ENCODE measurements at places on chromosomes 5 and 9.

GRCh38 chr5:94524841-94525697 lies 93.3 kb downstream of the KIAA0825 start:
- peak; percentile 66 for DNase-seq

DNA sequence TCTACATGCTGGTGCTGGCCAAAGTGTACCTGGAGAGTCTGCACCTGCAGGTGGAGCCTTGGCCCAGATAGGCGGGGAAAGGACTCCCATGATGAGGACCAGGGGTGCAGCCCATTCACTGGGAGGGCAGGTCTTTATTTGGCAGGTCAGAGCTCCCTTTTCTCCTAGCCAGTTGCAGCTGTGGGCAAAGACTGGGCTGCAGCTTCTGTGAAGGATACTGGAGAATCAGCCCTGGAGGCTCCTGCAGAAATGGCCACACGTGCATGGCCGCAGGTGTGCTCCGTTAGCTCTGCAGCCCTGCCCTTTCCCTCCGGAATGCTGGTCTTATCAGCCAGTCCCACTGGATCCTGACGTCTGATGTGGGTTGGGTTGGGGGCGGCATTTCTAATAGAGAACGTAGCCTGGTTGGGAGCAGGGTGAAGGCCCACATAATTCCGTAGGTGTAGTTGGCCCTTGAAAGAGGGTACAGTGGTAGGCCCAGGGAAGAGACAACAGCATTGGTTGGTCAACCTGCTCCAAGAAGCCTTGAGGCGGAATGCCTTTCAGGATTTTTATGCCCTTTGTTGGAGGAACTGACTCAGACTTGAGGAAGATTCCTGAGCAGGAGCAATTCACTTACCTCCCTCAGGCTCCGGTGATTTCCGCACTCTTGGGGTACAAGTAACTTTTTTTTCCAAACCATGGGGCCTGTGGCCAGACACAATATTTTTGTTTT lies 22.0 kb upstream of the TIFAB start:
- DNase-seq = no peak

DNA sequence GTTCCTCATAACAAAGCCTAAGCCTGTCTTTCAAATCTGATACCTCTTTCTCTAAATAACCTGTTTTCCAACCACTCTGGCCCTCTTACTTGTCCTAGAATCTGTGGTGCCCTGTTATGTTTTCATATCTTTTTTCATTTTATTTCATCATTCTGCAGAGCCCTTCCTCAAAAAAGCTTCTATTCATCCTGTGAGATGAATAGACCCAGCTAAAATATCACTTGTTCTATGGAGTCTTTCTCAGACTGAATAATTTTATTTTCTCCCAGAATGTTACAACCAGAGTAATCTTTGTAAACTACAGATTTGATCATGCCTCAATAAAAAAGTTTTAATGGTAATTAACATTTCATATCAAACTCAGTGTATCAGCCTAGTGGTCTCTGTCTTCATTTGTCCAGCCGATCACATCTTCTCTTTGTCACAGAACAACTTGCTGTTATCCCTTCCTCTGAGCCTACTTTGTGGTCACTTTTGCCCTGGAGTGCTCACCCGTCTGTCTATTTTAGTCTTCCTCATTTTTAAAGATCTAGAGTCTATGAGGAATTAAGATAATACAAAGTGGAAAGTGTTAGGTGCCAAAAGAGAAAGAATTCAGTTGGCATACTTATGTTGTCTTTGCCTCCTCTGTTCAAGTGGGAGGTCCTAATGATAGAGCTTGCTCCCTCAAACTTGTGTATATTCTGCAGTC lies 77.8 kb downstream of the ZCCHC7 start:
- no peak for DNase-seq

GRCh38 chr9:7622481-7622880 lies 177.1 kb downstream of the DMAC1 start:
- no peak for DNase-seq

DNA sequence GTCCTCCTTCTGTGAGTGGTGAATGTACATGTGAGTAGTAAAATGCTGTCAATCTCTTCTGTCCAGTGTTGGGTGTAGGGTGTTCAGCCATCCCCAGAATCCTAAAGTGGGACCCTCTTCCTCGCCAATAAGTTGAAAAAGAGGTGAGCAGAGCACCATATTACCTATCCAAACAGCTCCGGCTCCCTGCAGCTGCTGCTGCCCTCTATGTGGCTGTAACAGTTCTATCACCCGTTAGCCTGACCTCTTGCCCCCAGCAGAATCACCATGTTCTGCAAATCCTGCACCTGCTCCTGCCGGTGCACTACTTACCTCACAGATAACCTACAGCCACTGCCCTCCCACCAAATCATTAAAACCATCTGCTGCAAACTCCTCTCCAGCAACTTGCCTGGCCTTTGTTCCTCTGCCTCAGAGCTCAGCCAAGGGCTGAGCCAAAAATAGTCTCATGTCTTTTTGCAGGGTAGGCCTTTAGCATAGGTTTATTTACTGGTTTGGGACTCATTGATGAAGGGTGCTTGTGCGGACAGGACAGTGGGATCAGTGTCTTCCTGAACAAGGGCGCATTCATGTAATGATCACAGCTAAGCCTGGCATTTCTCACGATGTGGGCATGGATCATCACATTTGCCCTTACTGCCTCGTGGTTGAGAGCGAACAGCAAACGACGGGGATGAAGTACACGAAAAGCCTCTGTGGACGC lies 49.6 kb upstream of the CCL21 start:
- no peak for DNase-seq

- no peak for DNase-seq
Observed at GRCh38 chr5:169980418-169981053, at the start of gene INSYN2B. INSYN2B (minus strand) TSS chr5:169980495; CDS start chr5:169883898, 96,597 bp downstream.

DNA sequence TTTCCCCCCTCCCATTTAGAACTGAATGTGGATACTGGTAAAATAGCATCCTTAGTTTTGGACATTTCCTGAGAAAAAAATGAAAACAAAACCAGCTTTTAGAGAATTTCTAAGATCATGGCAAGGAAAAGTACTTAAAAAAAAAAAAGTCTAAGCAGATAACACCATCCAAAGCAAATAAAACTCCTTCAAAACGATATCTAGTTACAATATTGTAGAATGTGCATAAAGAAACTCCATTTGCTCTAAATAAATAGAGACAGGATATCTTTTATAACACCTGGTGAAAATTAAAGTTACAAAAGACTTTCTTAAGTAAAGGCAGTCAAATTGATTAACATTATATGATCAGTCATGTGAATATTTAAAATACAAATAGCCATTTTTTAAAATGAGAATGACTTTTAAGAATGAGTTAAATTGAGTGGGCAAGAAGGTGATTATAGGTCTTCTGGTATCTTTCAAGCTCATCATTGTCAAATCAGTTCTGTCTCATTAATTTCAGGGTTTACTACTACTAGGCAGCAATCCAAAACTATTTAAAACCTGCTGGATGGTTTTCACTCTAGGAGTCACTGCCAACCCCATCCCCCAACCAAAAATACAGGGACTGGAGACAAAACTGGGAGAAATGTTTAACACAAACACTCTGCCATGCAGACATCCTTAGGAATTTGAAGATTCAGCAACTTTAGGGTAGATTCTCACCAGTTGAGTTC lies 382.6 kb downstream of the ADGRV1 start:
- DNase-seq = no peak

- DNase-seq = no peak
Observed at GRCh38 chr5:35313291-35313690, 83.0 kb upstream of the PRLR start.
